ENCODE measurements at places on chromosomes 4 and X. TPM values are rescaled to one million over a fixed set of nuclear protein-coding genes. Genes with fewer than 3 reads are reported as not detected.
A peak's percentile ranks its signal among the peaks of the same experiment; 100 is the strongest.

The NEIL3 gene
- total RNA-seq: 21.3 TPM

The RHOXF1 gene
- total RNA-seq: not detected

The CTSO gene
- total RNA-seq: 3.2 TPM

The SPANXC gene
- total RNA-seq: not detected

The SPANXA2 gene
- not detected for total RNA-seq

The CFAP299 gene
- total RNA-seq: not detected

The KLF8 gene
- total RNA-seq: 15.4 TPM

The BEX5 gene
- total RNA-seq: 3.8 TPM

The PFKFB1 gene
- 0.74 TPM for total RNA-seq

The SYP gene
- total RNA-seq: 0.07 TPM

The FRMD7 gene
- total RNA-seq: not detected

GRCh38 chrX:149521438-149521837 is 16.3 kb upstream of the IDS start:
- H3K4me1 ChIP-seq: no peaks in the 10 kb centered on the region
- no peak for DNase-seq
- no peaks in the 10 kb centered on the region for H3K27me3 ChIP-seq
- no peaks in the 10 kb centered on the region for H3K36me3 ChIP-seq
- no peak overlapping the region for H3K4me3 ChIP-seq

- no peaks in the 10 kb centered on the region for H3K36me3 ChIP-seq
- no peak overlapping the region for H3K4me3 ChIP-seq
- H3K27ac ChIP-seq: no peak overlapping the region
- no peaks in the 10 kb centered on the region for H3K27me3 ChIP-seq
- no peaks in the 10 kb centered on the region for H3K4me1 ChIP-seq
Measured at GRCh38 chrX:115419069-115419468, 129.6 kb downstream of the LUZP4 start.

- no peaks in the 10 kb centered on the region for H3K36me3 ChIP-seq
- no peak overlapping the region for H3K4me3 ChIP-seq
- DNase-seq: no peak
Measured at GRCh38 chr4:81839347-81840042, 367.8 kb upstream of the RASGEF1B start.

DNA sequence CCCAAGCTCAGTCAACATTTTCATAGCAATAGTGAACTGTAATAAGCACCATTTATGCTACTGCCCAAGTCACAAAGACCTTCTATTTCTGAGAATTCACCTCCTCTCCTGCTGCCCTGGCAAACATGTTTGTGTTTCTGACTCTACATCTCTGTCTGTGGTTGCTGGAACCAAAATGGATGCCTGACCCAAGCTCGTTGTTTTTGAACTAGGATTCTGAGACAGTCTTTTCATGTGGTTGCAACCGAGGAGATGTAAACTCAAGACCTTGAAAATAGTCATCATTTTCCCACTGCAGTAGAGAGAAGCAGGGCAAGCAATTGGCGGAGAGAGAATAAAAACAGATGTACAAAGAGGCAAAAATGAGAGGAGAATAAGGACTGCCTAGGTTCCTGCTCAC is 160.2 kb downstream of the RAB28 start:
- no peaks in the 10 kb centered on the region for H3K27me3 ChIP-seq
- no peaks in the 10 kb centered on the region for H3K4me1 ChIP-seq
- DNase-seq: no peak
- H3K36me3 ChIP-seq: no peaks in the 10 kb centered on the region

DNA sequence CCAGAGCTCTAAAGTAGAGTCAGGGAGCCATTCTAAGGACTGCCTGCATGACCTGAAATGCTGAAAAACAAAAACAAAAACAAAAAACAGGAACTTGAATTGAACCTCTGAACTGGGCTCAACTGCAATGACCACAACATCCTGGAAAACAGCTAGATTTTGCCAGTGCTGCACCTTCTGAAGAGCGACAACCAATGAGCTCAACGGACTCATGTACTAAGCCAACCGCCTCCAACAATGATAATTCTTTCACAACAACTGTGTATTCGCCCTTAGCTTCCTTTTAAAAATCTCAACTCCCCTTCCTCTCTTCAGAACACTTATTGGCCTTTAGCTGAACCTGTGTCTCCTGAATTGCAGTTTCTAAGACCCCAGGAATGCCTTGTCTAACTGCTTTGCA is 69.8 kb downstream of the HAUS3 start:
- H3K4me1 ChIP-seq: no peaks in the 10 kb centered on the region
- H3K4me3 ChIP-seq: no peak overlapping the region
- no peaks in the 10 kb centered on the region for H3K36me3 ChIP-seq
- no peak overlapping the region for H3K27ac ChIP-seq

DNA sequence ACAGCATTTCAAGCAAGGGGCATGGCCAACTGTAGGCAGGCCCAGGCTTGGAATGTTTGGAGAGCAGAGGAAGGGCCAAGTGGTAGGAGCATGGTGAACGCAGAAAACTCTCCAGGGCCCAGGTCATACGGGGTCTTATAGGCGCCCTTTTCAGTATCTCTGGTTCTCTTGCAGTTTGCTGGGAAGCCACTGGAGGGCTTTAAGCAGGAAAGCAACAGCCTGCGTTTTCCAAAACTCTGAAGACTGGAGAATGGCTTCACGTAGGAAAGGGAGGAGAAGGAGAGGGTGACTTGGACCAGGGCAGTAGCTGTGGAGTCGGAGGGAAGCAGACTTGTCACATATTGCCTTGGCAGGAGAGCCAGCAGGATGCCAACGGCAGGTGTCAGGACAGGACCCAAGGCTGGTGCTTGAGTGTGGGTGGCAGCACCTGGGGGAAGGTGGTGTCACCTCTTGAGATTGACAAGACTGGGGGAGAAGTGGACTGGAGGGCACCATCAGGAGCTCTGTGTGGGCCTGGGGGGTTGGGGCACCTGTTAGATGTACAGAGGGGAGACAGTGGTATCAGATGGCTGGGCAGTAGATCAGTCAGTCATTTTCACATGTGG is 21.9 kb downstream of the TKTL1 start:
- H3K4me1 ChIP-seq: no peaks in the 10 kb centered on the region
- DNase-seq: peak; percentile 55
- H3K4me3 ChIP-seq: no peak overlapping the region

DNA sequence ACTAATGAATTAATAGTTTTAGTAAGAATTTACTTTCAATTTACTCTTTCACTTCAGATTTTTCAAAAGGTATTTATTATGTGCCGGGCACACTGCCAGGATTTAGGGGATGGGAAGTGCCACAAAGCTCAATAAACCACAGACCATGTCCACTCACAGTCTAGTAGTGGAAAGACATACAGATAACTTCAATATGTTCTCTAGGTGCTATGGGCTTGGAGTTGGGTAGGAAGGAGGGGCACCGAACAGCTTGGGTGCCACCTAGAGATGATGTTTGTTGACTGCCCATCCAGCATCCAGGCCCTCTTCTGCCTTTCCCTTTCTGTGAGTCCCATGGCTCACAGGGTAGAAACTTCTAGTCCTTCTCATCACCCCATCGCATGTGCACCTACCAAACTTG is 17.8 kb downstream of the MFAP3L start:
- no peak for DNase-seq
- no peak overlapping the region for H3K4me3 ChIP-seq
- H3K4me1 ChIP-seq: peaks cover 53% of the 10 kb centered on the region
- no peaks in the 10 kb centered on the region for H3K36me3 ChIP-seq

- peaks cover 48% of the 10 kb centered on the region for H3K4me1 ChIP-seq
- no peak overlapping the region for H3K4me3 ChIP-seq
Measured at GRCh38 chr4:42633605-42634388, 23.1 kb downstream of the ATP8A1 start.

GRCh38 chrX:16897445-16897844 is 27.3 kb upstream of the RBBP7 start:
- DNase-seq: no peak
- no peaks in the 10 kb centered on the region for H3K4me1 ChIP-seq
- no peaks in the 10 kb centered on the region for H3K36me3 ChIP-seq
- no peak overlapping the region for H3K4me3 ChIP-seq
- H3K27ac ChIP-seq: no peak overlapping the region
- no peaks in the 10 kb centered on the region for H3K27me3 ChIP-seq

- peaks cover 2% of the 10 kb centered on the region for H3K4me1 ChIP-seq
- no peak overlapping the region for H3K27ac ChIP-seq
- peaks cover 30% of the 10 kb centered on the region for H3K27me3 ChIP-seq
- DNase-seq: no peak
- no peaks in the 10 kb centered on the region for H3K36me3 ChIP-seq
Measured at GRCh38 chr4:38866973-38867477, 581 bp upstream of the FAM114A1 start.

DNA sequence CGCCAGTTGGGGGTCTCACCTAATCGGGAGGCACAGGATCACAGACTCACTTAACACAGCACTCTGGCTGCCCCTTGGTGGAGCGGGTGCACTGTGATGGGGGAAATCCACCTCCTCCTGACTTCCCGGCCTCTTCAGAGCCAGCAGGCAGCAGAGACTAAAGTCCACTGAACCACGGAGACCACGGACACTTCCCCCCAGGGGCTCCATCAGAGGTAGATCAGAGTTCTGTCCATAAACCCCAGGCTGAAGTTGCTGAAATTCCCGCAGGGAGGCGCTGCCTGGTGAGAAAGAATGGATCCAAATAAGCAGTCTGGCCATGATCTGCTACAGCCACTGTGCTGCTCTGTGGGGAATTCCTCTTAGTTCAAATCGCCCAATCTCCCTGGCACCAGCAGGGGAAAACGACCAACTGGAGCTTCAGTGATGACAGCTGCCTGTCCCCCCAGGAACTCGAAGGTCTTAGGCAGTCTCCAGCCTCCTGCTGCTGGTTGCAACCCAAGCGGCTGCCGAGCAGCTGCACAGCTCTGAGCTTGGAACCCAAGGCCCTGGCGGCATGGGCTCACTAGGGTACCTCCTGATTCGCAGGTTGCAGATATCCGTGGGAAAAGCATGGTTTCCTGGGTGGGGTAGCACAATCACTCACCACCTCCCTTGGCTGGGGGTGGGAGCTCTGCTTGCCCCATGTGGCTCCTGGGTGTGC is 106.9 kb upstream of the DCAF12L2 start:
- no peak overlapping the region for H3K4me3 ChIP-seq
- H3K27ac ChIP-seq: no peak overlapping the region
- DNase-seq: no peak
- no peaks in the 10 kb centered on the region for H3K27me3 ChIP-seq
- H3K4me1 ChIP-seq: no peaks in the 10 kb centered on the region

DNA sequence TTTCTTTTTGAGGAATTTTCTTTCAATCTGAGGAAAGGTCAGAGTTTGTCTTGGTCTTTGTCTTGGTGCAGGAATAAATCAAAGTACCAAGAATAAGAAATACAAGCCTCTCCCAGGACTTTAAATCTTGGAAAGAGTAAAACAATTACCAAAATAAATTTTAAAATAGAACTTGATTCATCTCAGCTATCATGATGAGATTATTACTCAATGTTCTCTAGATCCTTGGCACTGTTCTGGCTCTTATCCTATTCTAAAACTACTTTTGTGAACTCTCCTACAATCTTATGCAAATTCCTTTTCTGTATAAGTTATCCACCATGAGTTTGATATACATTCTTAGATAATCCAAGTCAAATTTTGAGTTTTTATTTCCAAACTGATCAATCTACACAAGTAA is 464.3 kb downstream of the PPARGC1A start:
- no peaks in the 10 kb centered on the region for H3K27me3 ChIP-seq
- no peak overlapping the region for H3K4me3 ChIP-seq
- peaks cover 24% of the 10 kb centered on the region for H3K4me1 ChIP-seq
- DNase-seq: no peak

- H3K36me3 ChIP-seq: no peaks in the 10 kb centered on the region
- DNase-seq: peak; percentile 54
- H3K4me1 ChIP-seq: no peaks in the 10 kb centered on the region
- no peaks in the 10 kb centered on the region for H3K27me3 ChIP-seq
Measured at GRCh38 chr4:11623726-11624037, 195.0 kb upstream of the HS3ST1 start.

GRCh38 chrX:35439692-35440091 is 358.4 kb upstream of the MAGEB16 start:
- no peak overlapping the region for H3K4me3 ChIP-seq
- H3K36me3 ChIP-seq: no peaks in the 10 kb centered on the region
- no peak overlapping the region for H3K27ac ChIP-seq
- no peaks in the 10 kb centered on the region for H3K4me1 ChIP-seq

DNA sequence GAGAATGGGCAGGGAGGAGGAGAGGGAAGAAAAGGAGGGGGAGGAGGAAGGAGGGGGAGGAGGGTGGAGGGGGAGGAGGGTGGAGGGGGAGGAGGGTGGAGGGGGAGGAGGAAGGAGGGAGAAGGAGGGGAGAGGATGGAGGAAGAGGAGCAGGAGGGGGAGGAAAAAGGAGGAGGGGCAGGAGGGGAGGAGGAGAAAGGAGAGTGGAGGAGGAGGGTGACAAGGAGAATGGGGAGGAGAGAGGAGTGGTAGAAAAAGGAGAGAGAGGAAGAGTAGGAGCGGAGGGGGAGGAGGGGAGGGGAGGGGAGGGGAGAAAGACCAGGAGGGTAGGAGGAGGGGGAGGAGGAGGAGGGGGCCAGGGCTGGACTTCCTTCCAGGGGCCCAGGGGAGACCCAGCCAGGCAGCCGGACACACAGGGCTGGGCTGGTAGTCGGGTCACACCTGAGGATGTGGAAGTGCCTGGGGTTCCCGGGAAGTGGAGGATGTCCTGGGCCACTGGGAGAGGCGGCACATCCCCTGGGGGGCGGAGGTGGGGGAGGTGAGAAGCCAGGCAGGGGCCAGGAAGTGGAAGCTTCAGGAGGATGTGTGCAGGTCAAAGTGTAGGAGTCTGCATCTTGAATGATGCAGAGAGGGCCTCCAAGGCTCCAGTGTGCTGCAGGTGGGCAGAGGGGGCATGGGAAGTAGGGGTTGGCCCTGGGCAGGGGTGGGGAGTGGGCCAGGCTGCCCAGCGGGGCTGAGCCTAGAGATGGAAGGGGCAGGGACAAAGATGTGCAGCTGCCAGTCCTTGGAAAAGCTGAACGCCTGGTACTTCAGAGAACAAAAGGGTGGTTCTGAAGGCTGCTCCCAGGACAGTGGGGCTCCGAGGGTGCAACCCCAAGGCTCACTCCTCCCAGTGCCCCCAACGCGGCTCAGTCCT is 18.8 kb downstream of the IL3RA start:
- H3K27me3 ChIP-seq: no peaks in the 10 kb centered on the region
- peak overlapping the region; percentile 88 for H3K27ac ChIP-seq
- DNase-seq: peak; percentile 41
- peaks cover 12% of the 10 kb centered on the region for H3K4me1 ChIP-seq

- no peaks in the 10 kb centered on the region for H3K4me1 ChIP-seq
- DNase-seq: peak; percentile 33
- no peak overlapping the region for H3K27ac ChIP-seq
- no peak overlapping the region for H3K4me3 ChIP-seq
- H3K27me3 ChIP-seq: no peaks in the 10 kb centered on the region
Measured at GRCh38 chrX:13747836-13748235, 13.3 kb downstream of the OFD1 start.

DNA sequence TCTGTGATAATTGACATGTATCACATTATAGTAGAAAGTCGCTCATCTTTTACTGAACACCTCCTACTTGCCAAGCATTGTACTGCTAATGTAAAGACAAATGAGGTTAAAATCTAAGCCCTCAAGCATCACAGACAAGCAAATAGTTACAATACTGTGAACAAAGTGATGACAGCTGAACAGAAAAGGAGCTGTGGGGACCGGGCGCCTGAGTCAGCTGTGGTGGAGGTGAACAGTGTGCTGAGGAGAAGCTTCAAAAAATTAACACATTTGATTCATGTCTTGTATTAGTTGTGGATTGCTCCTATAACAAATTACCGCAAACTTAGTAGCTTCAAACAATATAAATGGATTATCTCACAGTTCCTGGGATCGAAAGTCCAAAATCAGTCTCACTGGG is 124.3 kb downstream of the MAPK10 start:
- peak overlapping the region; percentile 67 for H3K27ac ChIP-seq
- H3K27me3 ChIP-seq: no peaks in the 10 kb centered on the region
- peaks cover 20% of the 10 kb centered on the region for H3K4me1 ChIP-seq
- peaks cover 17% of the 10 kb centered on the region for H3K36me3 ChIP-seq
